ENCODE measurements at places on chromosomes 1 and 21.

DNA sequence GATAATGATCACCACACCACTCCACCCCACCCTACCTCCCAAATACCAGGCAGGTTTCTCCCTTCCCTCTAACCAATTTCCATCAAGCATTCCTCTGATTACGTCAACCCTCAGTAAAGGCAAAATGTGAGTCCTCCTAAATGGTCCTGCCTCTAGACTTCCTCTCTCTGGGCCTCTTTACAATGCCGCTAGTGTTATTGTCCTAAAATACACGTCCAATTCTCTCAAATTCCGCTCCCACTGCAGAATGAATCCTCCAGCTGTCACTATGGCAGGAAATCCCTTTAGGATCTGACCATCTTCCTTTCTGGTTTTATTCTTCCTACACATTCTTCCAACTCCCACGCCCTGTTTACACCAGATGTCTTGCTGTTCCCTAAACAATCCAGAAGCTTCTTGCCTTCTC is 68.7 kb downstream of the DEGS1 start:
- DNase-seq, result no peak

- DNase-seq, result no peak
Observed at GRCh38 chr1:220552672-220553260, 24.8 kb downstream of the MARK1 start.

DNA sequence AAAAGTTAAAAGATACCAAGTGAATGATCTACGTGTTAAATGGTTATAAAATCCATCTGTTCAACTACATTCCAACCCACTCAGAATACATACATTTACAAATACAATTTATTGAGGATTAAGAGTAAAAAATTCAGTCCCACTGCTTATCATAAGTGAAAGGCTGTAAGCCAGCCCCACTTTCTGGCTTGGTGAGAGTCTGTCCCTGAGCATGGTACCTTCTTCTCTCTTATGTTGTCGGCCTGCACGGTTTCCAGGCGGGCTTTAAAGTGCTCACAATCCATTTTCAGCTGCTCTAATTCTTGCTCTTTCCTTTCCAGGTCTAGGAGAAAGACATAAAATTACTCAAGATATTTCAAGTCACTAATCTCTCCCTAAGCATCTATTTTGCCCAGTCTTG is 15.2 kb downstream of the HSF2BP start:
- no peak for DNase-seq

- no peak for DNase-seq
Observed at GRCh38 chr1:89405275-89405929, 41.5 kb downstream of the GBP6 start.

DNA sequence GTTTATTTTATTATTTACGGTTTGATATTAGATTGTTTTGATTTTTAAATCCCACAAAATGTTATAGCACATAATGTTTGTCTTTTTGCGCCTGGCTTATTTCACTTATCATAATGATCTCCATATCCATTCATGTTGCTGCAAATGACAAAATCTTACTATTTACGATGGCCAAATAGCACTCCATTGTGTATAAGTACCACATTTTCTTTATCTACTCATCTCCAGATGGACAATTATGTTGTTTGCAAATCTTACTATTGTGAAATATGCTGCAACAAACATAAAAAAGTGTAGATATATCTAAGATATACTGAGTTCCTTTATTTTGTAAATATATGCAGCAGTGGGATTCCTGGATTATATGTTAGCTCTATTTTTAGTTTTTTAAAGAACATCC is 1568.3 kb downstream of the AMY1C start:
- no peak for DNase-seq

- DNase-seq, result no peak
Observed at GRCh38 chr1:115694805-115695204, 53.0 kb downstream of the VANGL1 start.

- no peak for DNase-seq
Observed at GRCh38 chr1:243271996-243272395, 16.2 kb downstream of the SDCCAG8 start.

- no peak for DNase-seq
Observed at GRCh38 chr21:41835711-41836154, 43.4 kb downstream of the PRDM15 start.

Data from activated naive CD4-positive, alpha-beta T cell (primary cell).